ENCODE measurements at places on chromosomes 3 and 15.

GRCh38 chr3:100339786-100340185, 5.2 kb downstream of the NIT2 start:
- no peak for DNase-seq

- DNase-seq: no peak
Observed at GRCh38 chr3:146277953-146278631, 27.2 kb upstream of the PLSCR4 start.

DNA sequence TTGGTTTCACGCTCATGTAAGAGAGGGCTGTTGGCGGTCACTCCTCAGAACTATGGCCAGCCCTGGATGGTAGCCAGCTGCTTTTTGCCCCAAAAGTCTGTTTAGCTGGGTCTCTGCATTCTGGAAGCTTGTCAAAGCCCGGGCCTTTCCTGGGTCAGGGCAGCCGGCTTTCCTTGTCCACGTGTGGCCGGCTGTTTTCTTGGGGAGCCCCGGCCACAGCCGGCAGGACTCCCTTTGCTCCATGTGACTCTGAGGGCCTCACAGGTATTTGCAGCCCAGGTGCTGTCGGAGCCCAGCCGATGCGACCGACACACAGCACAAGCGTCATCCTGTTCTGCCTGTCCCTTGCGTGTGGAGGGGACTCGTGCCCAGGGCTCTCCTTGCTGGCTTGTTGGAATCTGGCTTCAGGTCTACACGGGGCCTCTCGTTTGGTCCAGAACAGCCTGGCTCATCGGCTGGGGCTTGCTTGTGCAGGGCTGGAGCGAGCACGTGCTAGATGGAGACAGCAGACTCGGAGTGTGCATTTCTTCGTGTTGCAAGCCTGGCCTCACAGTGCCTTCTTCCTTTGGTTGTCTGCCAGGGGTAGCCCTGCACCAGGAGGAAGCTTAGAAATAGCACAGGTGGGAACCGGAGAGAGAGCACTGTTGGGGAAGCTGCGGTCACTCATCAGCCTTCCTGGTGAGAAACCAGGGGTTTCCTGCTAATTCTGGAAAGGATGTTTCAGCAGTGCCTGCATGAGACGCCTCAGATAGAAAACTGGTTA, 51.5 kb downstream of the PGPEP1L start:
- no peak for DNase-seq

GRCh38 chr3:58537412-58538301, 667 bp upstream of the ACOX2 start:
- no peak for DNase-seq

- no peak for DNase-seq
Observed at GRCh38 chr3:11074011-11074410, 80.3 kb upstream of the HRH1 start.

GRCh38 chr3:132549890-132550578, 47.0 kb upstream of the ACKR4 start:
- no peak for DNase-seq

DNA sequence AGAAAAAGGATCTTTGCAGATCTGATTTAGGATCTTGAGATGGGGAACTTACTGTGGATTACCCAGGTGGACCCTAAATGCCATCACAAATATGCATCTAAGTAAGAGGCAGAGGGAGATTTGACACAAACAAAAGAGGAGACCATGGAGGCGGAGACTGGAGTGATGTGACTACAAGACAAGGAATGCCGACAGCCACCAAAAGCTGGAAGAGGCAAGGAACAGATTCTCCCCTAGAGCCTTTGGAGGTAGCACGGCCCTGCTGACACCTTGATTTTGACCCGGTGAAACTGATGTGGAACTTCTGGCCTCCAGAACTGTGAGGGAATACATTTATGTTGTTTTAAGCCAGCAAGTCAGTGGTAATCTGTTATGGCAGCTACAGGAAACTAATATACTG, 44.0 kb downstream of the GASK1A start:
- no peak for DNase-seq

GRCh38 chr3:17850448-17850847, 108.0 kb upstream of the TBC1D5 start:
- no peak for DNase-seq

GRCh38 chr15:81358248-81358647, 15.8 kb downstream of the TMC3 start:
- DNase-seq: no peak

DNA sequence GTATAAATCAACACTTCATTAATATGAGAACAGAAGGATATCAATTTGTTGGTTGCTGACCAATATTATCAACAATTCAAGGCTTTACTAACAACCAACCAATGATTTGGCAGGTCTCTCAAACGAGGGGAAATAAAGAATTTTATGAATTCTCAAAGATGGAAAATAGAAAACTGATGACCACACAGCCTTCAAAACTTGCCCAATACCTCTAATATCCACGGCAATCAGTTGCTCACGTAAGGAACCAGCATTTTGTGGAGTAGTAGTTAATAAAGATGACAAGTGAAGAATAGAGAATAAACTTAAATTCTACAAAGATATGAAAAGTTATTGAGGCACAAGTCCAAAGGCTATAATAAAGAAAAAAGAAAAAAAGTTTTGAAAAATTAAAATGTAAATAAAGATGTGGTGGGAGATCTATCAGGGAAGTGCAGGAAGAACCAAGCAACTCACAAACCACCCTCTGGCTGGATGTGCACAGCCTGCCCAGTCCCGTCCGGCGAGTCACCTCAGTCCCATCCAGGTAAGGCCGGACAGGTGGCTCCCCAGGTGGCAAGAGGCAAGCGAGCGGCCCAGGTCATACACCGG, 808 bp downstream of the GK5 start:
- no peak for DNase-seq

DNA sequence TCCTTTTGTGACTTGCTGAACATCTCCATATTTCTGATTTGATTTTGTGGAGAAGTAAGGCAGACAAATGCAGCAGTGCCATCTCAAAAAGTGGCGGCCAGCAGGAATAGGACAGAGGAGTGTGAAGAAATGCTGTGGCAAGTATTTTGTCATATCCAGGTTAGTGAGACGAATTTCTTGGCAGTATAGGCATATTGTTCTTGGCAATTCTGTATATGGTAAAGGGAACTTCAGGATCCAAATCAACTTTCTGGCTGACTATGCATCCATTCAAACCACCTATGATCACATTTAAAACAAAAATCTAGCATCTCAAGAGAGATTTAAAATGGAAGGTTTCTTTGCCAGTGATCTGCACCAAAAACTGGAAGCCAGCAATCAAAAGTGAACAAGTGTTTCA, 228.0 kb downstream of the DTWD1 start:
- DNase-seq: no peak

- no peak for DNase-seq
Observed at GRCh38 chr3:121747976-121748375, 1.6 kb downstream of the GOLGB1 start.

DNA sequence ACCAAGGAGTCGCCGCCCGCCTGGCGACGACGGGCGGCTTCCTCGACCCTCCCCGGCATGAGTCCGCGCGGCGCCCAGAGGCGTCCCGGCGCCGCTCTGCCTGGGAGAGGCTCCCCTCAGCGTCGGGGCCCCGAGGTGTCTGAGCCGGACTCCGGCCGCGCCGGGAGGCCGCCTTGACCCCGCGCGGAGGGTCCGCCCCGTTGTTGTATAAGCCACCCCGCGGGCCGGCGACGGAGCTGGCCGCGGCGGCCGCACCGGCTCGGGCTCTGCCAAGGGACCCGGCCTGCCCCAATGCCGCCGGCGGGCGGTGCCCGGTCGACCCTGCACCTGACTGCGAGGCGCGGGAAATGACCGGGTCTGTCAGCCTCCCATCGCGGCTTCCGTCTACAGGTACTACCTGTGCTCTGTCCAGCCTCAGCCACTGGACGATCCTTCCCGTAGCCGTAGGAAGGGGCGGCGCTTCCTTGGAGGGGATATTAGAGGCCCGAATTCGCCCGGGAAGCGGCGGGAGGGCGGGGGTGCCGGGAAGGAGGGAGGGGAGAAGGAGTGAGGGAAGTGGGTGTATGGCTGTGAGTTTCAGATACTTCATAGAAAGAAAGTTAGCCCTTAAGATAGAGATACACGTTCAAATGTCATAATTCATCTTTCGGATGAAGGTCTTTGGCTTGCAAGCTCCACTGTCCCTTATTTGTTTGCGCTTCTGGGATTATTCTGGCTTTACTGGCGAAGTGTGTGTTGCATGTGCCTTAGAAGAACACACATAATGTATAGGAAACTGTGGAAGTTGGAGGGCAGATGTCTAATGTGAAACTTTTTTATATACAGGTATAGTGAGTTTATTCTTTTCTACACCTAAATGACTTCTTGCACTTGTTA, 620 bp downstream of the ABHD5 start:
- peak; percentile 17 for DNase-seq

- no peak for DNase-seq
Observed at GRCh38 chr3:17094551-17094950, 209.8 kb downstream of the PLCL2 start.

- DNase-seq: no peak
Observed at GRCh38 chr3:61250784-61251173, 473 bp downstream of the FHIT start.

DNA sequence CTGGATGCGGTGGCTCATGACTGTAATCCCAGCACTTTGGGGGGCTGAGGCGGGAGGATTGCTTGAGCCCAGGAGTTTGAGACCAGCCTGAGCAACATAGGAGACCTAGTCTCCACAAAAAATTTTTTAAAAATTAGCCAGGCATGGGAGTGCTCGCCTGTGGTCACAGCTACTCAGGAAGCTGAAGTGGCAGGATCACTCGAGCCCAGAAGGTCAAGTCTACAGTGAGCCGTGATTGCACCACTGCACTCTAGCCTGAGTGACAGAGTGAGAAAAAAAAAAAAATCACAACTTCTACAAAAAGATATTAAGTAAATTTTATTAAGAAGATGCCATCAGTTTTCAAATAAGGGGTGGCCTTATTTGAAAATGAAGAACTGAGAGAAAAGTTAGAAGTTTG, 11.9 kb upstream of the PLA2G4D start:
- DNase-seq: no peak

- no peak for DNase-seq
Observed at GRCh38 chr3:51075221-51075775, 309.8 kb upstream of the MANF start.

GRCh38 chr3:28860307-28860706, 420.6 kb upstream of the RBMS3 start:
- DNase-seq: no peak

DNA sequence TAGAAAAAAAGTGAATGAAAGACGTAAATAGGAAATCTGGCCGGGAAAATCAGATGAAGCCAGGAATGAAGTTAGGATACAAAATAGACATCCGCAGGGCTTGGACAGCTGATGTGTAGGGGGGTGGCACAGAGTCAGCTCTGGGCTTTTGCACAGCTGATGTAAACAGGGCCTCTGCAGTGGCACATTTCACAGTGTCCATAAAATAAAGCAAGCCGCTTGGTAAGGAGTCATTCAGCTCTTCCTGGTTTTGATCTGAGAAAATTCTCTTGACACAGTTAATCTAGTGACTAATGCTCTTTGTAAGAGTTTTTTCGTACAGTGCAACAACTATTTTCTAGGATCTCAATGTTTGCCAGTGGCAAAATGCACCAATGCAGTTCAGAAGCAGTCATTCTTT, 153.3 kb downstream of the USP13 start:
- DNase-seq: no peak

GRCh38 chr15:37880009-37880834, 54.2 kb upstream of the TMCO5A start:
- peak; percentile 67 for DNase-seq

- DNase-seq: no peak
Observed at GRCh38 chr3:64270142-64270865, 45.0 kb upstream of the PRICKLE2 start.

DNA sequence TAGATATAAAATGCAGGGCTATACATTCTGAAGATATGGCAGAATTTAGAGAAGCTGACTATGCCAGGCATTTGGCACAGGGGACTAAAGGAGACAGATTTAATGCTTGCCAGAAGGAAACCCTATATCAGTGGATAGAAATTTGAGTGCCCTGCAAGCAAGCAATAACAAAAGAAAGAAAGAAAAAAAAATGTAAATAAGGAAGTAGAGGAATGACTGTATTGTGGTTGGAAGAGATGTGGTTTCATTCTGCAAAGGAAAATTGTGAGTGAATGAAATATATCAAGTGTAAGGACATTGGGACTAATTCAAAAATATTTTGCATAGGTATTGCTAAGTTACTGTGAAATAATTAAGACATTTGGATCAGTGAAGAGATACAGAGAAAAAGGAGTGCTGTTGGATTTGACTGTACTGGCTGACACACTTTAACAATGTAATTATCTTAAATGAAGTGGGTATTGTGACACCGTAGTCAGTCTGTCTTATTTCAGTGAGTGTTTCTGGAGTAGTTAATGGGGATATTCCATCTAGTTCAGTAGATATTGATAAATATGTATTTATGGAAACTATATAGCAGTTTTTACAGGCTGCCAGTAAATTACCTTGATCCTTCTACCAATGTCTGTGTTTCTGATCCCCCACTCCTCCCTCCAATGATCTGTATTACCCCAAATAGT, 418.2 kb downstream of the CNTN4 start:
- DNase-seq: no peak

DNA sequence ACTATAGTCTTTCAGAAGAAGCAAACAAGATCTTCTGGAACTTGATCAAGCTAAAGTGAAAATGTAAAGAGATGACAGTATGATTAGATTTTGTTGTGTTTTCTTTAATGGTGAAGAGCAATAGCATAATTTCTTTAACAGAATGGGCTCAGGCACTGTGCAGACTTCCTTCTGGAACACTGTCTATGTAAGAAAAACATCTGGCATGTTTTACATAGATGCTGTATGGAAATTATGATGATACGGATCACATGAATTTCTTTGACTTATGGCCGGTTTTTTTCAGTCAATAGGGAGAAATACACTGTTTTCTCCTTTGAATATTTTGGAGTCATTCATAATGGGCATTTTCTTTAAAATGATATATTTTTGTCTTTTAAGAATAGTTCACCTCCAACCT, 42.6 kb downstream of the PHLDB2 start:
- DNase-seq: no peak

GRCh38 chr3:78338405-78338804, 1298.5 kb downstream of the ROBO2 start:
- DNase-seq: no peak

- no peak for DNase-seq
Observed at GRCh38 chr15:78762985-78763795, 48.1 kb downstream of the ADAMTS7 start.

GRCh38 chr3:157494581-157495281, 8.5 kb downstream of the VEPH1 start:
- no peak for DNase-seq

- no peak for DNase-seq
Observed at GRCh38 chr15:34436956-34437442, 609 bp downstream of the GOLGA8A start.
